ENCODE measurements at places on chromosomes 7 and 10.

DNA sequence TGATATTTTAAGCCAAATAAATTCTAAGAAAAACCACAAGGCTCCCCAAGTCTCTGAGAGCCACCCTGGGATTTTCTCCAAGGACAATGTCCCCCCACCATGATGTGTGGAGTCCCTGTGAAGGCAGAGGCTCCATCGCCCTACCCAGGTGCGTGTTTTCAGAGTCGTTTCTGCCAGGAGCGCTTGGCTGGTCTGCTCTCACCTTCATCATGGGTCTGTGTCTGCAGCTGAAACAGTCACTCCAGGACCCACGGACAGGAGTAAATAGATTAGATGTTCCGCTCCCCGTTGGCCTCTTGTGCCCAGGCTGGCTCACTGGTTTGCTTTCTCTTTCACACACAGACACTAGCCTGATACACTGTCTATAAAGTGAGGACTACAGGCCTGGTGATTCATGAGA lies 217.5 kb downstream of the SFMBT2 start:
- no peak for DNase-seq

DNA sequence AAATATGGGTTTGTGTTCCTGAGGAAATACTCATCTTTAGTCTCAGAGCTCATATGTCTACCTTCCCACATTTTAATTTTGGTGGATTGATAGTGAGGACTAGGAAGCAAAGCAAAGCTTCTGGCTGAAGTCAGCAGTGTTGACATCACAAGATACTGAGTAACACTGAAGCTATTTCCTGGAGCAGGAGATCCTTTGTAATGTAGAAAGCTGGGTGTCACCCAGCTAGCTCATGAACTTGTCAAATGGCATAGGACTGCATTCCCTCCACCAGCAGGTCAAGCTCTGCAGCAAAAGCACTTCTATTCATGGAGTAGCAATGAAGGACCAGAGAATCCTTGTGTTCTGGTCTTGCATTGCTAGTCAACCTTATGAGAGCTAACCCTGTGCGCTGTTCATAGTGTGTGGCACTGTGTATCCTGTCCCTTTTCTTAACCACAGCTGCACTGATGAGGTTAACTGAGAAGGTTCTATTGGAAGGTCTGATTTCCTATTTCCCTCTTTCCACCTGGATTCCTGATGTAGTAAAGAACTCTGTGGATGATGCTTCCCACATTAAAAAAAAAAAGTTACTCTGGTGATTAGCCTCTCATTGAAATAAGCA lies 94.8 kb upstream of the ZNF804B start:
- DNase-seq = no peak

- no peak for DNase-seq
Measured at GRCh38 chr7:12730523-12730922, 43.1 kb downstream of the ARL4A start.

DNA sequence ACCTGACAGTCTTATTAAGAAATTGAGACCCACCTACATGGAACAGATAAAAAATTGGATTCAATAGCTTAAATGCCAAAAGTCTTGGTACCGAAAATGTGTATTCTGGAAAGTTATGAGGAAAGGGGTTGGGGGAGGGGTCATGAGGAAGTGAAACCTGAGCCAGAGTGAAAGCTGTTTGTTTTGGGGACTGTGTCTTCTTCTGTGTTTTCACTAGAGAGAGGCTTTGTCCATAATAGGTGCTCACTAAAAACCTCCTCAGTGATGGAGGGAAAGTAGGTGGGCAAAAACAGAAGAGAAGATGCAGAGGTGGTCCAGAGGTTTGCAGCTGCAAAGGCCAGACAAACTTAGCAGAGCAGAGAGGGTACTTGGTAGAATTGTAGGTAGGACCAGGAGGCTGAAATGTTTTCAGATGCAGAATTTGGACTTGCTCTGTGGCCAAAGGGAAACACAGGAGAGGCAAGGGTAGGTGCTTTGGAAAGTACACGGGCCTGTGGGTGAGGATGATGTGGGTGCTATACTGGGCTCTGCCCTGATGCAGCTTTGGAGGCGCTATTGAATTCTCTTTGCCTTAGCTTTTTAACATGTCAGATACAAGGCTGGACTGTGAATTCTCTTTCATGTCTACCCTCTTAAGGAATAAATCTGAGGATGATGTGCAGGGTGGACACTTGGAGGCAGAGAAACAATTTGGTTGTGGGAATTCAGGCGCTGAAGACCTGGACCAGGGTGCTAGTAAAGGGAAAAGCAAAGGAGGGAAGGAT lies 254.6 kb downstream of the PTEN start:
- DNase-seq = no peak

DNA sequence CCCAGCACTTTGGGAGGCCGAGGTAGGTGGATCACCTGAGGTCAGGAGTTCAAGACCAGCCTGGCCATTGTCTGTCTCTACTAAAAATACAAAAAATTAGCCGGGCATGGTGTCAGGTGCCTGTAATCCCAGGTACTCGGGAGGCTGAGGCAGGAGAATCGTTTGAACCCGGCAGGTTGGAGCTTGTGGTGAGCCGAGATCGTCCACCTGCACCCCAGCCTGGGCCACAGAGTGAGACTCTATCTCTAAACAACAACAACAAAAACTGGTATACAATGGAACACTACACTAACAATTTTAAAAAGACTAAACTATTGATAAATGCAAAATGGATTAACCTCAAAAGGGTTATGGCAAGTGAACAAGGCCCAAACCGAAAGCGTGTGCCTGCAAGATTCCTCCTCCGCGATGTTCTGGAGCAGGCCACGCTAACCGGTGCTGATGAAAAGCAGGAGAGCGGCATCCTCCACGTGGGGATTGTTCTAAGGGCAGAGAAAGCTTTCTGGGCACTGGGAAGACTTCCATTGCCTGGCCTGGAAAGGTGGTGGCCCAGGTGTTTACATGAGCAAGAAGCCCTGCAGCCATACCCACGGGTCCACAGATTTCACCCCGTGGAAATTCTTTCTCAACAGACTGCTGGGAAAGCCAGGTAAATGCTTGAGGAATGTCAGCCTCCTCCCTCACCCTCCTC lies 53.8 kb downstream of the PDGFA start:
- no peak for DNase-seq

DNA sequence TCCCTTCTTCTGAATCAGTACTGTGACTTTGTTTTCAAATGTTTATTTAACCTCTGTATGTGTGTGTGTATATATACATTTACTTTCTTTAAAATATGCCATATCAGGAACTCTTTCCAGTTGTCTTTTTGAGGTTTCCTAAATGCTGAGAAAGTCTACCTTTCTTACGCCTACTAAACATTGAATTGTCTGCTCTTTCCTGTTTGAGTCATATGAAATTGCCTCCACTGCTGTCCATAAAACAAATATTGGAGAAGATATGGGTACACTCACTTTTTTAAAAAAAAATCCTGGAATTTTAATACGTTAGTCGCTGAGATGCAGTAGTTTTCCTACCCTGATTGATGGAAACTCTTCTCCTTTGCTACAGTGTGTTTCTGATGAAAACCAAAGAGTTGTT lies 298.7 kb upstream of the TEX47 start:
- DNase-seq = no peak

DNA sequence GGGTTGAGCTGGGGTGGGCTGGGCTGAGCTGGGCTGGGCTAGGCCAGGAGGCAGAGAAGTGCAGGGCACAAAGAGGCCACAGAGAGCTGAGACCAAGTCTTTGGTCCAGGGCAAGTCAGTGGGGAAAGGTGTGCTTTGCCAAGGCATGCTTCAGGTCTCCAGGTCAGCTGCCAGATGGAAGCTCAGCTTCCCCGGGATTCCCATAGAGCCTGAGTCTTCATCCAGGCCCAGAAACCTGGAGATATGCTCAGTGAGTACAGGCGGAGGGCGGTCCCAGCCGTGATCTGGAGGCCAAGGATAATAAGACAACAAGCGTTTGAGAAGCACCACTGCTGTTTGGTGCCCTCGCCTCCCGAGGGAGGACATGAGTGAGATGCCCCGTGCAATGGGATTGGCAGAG lies 4.7 kb upstream of the CALN1 start:
- no peak for DNase-seq

GRCh38 chr7:55174856-55175255 lies 156.0 kb downstream of the EGFR start:
- no peak for DNase-seq

GRCh38 chr7:10662491-10662890 lies 311.2 kb upstream of the PHF14 start:
- DNase-seq = no peak

GRCh38 chr10:7480742-7481367 lies 70.0 kb upstream of the SFMBT2 start:
- DNase-seq = no peak

DNA sequence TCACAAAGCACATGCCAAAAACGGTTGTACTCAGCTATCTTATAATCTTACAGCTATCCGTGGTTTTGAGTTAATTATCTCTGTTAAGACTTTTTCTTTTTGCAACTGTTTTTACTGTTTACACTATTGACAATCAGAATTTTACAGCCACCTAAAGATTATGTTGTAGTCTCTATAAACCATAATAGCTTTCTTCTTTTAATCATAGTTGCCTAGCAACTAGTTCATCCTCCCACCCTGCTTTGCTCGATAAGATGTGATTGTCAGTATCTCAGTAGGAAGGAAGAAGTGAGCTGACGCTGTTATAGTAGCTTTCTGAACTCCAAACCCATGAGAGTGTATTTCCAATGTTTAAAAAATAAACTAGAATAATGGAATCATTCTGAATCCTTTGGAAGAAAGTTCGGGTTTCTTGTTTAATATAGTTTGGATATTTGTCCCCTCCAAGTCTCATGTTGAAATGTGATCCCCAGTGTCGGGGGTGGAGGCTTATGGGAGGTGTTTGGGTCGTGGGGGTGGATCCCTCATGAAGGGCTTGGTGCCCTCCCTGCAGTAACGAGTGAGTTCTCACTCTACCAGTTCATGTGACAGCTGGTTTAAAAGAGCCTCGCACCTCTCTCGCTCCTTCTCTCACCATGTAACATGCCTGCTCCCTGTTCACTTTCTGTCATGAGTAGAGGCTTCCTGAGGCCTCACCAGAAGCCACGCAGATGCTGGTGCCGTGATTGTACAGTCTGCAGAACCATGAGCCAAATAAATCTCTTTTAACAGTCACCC lies 68.1 kb downstream of the SVOPL start:
- DNase-seq = no peak

GRCh38 chr10:70359017-70359550 lies 23.3 kb downstream of the LRRC20 start:
- no peak for DNase-seq

DNA sequence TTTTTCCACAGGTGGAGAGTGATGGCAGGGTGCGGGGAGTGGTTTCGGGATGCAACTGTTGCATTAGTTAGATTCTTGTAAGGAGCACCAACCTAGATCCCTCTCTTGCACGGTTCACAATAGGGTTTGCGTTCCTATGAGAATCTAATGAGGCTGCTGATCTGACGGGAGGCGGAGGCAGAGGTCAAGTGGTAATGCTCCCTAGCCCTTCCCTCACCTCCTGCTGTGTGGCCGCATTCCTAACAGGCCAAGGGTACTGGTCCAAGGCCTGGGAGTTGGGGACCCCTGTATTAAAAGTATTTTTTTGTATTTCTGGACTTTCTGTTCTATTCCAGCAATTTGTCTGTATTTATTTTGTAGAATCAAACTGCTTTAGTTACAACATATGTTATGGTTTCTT lies 7.2 kb downstream of the CBLL1 start:
- DNase-seq = no peak

DNA sequence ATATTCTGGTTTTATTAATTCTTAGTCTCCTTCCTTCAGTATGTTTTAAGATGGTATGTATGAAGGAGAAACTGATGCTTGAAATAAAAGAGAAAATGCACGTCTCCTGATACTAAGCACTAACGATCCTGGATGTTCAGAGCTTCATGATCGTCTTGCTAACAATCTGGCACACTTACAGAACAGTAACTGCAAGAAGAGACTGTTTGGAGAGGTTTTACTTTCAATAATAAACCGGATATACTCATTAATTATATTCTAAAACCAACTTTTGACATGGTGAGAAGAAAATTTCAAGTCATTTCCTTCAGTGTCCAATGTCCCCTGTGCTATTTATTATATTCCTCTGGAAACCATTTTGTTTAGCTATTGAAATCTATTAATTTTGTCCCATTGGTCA lies 251.0 kb downstream of the NXPH1 start:
- DNase-seq = no peak

DNA sequence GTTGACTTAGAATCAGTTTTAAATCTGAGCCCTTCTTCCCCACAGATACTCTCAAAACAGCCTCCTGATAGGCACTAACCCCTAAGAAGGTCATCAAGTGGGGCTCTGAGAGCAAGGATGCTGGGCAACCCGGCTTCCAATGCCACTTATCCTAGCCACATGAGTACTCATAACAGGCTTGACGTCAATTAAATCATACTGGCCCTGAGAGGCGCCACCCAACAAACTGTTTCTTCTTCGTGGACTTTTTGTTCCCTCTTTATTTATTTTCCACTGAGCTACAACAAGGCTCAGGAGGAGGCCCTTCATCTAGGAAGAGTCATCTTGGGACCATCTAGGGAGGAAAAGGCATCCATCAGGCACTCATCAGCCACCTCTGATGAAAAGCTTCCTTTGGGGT lies 255.9 kb downstream of the KCNMA1 start:
- DNase-seq = no peak

DNA sequence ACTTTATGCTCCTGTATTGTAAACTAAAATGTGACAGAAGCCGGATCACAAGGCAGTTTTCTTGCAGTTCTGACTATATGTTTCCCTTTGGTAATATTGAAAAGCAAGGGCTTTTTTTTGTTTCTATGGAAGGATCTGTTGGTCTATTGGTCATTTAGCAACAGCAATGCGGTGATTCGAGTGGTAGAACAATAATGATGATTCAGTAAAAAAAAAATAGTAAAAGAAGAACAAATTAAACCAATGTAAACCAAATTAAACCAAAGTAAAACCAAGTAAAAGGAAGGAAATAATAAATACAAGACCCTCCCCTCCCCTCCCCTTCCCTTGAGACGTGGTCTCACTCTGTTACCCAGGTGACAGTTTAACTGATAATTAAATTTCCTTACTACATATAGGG lies 17.8 kb upstream of the CCNY start:
- DNase-seq = no peak

DNA sequence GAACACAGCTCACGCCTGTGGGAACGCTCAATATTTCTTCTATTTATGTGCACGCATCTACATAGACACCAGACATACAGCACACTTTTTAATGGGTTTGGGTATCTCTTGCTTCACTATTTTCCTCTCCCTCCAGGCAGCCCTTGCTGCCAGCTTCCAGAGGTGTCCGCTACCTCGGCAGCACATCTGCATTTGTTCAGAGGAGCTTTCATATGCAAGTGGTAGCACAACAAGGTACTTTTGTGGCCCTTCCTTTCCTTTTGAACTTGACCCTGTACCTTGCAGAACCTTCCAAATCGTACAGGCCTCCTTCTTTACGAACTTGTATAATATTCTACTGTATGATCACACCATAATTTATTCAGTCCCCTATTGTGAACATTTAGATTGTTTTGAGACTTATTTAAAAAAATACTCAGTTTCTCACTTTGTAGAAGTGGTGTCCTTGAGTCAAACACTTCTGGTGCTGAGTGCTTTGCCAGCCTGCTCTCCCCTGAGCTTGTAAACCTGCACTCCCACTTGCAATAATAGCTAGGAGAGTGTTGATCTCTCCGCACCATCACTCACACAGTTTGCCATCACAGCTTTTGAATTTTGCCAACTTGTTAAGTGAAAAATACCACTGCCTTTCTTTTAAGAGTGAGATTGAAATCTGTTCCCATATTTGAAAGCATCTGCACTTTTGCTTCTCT lies 106.0 kb upstream of the ZNF32 start:
- no peak for DNase-seq

GRCh38 chr10:97274828-97275227 lies 17.6 kb downstream of the ARHGAP19 start:
- DNase-seq = no peak
